ENCODE measurements at places on chromosomes 6 and 20.

DNA sequence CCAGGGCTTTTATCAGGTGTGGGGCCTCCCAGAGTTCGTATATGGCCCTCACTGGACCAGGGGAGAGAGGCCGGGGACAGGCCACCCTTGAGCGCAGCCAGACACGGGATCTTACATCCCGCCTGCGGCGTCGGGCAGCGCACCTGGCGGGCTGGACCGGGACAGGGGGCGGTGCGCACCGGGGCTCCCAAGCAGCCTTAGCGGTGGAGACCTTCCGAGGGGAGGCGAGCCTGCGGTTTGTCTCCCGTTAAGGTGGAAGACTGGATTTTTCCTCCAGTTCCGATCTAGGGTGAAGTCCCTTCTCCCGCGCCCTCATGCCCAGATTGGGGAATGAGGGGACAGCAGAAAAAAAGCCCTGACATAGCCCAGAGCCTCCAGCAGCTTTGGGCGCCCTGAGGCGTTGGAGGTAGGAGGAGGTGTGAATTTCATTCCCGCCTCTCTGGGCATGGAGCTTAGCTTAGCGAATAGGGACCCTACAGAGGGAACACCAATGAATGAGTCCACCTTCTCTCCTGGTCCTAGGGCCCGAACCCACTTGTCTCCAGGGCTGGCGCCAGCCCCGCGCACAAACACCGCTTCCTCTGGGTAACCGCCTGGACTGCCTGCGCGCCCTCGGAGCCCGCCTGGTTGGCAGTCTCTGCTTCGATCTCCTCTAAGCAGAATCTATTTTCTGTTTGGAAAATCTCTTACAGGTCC lies 6.7 kb upstream of the LAMP5 start:
- no peak for DNase-seq

DNA sequence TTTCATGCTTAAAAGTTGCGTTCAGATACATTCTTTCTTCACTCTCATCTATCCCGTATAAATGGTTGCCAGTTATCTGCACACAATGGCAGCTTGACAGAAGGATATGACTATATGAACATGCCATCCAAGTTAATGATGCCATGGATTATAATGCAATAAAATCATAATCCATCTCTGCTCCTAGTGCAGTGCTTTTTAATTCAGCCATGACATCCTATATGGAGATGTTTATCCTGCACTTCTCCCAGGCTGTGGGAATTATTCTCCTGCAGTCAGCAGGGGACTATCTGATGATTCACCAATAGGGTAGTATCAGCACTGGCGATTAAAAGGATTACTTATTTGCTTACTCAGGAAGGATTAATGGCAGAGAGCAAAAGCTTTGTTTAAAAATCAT lies 273.8 kb downstream of the SAMD5 start:
- no peak for DNase-seq

GRCh38 chr20:63151554-63152321 lies 64.2 kb downstream of the YTHDF1 start:
- DNase-seq, result no peak

- DNase-seq, result no peak
Observed at GRCh38 chr20:49426395-49426794, 56.1 kb downstream of the KCNB1 start.

DNA sequence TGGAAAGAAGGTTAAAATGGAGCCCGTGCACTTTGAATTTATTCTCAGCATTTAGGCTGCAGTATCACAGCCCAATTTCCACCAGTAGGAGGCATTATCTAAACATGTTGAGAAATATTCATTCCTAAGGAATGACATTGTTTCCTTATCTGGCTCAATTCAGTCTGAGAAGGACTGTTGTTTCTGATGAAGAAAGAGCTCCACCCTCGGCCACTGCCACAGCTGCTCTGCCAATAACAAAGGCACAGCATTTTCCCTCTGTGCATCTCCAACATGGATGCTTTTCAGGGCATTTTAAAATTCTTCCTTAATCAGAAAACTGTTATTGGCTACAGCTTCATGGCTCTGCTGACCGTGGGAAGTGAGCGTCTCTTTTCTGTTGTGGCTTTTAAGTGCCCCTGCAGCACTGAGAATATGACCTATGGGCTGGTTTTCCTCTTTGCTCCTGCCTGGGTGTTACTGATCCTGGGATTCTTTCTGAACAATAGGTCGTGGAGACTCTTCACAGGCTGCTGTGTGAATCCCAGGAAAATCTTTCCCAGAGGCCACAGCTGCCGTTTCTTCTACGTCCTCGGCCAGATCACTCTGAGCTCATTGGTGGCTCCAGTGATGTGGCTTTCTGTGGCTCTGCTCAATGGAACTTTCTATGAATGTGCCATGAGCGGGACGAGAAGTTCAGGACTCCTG lies at the start of gene CALHM5:
Gene CALHM5, plus strand, starts transcription at position 216 of the 687 bp plus-strand sequence. Its CDS starts 58 bp downstream, at position 274.
- DNase-seq, result no peak

DNA sequence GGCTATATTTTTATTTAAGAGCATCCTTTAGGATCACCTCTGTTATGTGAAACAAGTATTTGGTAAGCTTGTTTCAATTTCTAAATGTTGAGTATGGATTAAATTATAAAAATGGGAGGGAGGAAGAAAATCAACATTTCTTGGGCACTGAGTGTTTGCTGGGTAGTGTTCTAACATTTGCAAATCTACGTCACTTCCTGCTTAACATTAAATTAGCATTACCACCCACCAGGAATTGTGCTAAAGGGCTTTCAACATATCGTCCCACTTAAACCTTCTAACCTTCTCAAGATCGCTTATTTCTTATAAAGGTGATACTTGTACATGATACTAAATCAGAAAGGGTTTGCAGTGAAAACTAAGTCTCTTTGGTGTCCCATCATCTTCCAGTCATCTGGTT lies 7.9 kb upstream of the TMEM217 start:
- no peak for DNase-seq

DNA sequence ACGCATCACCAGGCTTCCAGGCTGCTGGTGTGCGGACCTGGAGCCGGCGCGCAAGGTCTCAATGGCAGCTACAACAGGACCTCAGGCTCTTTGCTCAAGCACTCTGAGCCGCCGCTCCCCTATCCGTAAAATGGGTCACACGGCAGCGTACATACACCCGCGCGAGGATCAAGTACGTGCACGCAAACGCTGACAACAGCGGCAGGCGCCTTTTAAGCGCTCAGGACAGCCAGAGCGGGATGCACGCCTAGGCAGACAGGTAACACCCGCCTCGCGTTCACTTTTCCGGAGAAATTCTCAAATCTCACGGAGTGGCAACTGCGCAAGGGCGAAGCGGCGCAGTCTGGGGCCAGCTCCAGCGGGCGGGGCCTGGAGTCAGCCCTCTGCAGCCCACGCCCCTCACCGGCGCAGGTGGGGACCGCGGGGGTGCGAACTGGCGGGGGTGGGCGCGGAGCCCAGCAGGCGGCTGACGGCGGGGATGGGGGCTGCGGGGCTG lies 535 bp downstream of the EXOC2 start:
- peak; percentile 24 for DNase-seq

DNA sequence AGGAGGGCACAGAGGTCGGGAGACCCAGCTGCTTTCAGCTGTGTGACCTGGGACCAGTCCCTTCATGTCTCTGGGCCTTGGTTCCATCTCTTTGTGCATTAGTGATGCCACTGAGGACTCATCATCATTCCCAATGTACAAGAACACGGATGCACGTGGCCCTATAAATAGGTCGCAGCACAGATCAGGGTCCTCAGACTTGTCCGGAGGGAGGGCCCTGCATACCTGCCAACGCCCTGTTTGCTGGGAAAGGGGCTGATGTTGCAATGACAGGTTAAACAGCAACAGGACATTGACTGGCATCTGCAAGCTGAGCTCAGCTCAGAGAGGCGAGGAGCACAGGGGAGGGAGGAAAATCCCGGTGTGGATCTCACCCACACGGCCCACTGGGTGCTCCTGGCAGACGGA lies 21.8 kb downstream of the TGM2 start:
- DNase-seq, result peak; percentile 45

DNA sequence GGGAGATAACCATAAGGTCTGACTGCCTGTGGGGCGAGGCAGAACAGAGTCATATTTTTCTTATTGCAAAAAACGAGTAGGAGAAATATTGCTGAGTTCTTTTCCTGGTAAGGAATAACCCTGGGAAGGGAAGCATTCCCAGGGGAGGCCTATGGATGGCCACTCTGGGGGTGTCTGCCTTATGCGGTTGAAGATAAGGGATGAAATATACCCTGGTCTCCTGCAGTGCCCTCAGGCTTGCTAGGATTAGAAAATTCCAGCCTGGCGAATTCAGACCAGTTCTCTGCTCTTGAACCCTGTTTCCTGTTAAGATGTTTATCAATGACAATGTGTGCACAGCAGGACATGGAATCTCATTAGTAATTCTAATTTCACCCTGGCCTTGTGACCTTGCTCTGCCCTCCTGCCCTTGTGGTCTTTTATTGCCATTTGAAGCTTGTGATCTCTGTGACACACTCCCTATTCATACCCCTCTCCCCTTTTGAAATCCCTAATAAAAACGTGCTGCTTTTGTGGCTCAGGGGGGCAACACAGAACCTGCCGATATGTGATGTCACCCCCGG lies 491.1 kb upstream of the EYS start:
- DNase-seq, result no peak

GRCh38 chr6:147154454-147154853 lies 49.8 kb upstream of the STXBP5 start:
- no peak for DNase-seq

DNA sequence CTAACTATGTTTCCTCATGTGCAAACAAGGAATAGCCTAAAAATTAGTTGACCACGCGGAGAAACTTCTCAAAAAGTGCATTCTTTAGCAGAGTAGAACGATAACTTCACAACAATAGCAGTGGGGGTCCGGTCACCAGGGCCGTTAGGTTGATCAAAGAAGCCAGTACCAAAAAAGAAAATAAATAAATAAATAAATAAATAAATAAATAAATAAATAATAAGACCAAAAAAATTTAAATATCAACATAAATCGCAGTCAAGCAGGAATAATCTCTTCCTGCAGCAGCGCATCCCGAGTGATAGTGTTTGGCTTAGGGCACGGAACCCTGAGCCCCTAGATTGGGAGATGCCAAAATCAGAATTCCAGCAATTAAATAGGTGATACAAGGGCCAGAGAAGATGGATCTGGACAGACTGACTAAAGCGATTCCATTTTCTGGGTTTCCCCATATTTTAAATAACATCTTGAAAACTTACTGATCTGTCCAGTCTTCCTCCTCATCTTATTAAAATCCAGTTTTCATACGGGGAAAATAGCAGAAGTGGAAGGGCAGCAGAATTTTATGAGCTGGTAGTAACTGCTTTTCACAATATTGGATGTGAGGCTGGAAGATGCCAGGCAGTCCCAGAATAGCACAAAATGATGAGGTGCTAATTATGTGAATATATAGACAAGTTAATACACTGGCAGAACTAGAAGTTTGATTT lies 4.4 kb upstream of the OLIG3 start:
- no peak for DNase-seq

DNA sequence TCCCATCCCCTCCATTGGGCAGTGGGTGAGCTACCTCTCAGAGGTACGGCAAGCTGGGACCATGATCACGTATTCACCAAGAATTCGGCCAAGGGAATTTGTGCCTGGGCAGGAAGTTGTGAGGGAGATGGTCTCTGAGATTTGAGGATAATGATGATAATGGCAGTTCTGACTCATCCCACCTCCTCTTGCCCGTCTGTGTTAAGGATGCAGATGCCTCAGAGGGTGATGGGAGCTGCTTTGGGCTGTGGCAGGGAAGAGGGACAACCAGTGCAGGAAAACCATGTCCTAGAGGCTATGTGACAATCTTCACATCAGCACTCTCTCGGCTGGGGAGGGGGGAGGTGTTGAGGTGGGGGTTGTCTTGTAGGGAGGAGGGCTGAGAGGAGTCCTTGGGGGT lies 4.3 kb downstream of the TGM6 start:
- no peak for DNase-seq

- no peak for DNase-seq
Observed at GRCh38 chr6:100426241-100426640, 38.5 kb downstream of the SIM1 start.

- DNase-seq, result no peak
Observed at GRCh38 chr6:149453597-149454345, 31.0 kb downstream of the ZC3H12D start.

DNA sequence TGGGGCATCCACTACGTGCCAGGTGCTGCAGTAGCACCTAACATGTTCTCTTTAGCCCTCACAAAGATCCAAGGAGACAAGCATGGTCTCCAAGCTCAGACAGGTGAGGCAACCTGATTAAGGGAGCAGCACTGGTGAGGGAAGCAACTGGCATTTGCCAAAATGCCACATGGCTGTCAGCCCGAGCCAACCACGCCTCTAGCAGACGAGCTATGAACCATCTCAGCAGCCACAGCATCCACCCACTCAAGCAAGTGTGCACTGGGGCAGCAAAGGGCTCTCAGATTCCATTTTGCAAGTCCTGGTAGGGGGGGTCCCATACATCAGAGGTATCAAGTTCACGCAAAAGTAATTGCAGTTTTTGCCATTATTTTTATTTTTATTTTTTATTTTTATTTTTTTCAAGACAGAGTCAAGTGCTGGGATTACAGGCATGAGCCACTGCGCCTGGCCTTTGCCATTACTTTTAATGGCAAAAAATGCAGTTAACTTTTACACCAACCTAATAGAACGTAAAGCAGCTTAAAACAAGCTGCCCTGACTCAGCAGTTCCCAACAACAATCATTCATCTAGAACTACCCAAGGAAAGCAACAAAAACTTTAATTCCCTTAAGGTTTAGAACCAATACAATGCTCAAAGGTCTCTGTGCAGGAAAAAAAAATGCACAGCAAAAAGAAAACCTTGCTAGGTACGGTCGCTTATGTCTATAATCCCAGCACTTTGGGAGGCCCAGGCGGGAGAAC lies 36.3 kb upstream of the SPDEF start:
- no peak for DNase-seq

DNA sequence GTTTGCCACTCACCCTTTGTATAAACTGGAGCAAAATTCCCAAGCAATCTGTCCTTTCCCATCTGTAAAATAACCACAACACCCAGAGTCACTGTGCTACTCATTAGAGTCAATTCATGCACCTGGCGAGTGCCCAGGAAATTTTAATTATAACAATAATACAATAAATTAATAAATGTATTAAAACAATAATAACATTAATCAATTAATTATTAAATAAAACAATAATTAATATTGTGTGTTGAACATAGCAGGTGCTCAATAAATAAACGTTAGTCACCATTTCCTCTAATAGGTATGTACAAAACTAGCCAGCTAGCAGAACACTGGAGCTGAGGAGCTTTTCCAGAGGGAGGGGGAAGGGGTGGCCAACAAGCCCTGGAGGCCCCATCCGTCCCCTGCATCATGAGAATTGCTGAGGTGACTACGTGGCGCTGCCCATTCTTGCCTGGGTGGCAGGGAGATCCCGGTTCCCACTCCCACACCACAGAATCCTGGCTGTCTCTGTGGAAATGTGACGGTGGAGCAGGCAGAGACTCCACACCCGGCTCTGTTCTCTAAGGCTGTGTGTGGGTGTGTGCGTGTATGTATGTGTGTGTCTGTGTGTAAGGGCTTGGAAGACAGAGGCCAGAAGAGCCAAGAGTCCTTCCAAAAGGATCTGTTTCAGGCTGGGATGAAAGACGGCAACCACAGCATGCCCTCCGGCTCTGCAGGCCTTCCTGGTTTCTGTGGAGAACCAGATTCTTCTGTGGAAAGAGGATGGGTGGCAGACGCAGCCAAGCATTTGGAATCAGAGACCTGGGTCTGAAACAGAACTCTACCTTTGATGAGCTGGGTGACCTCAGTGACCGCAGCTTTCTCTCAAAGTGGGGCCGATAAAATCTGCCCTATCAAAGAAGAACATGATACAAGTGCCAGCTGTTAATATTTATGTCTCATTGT lies 18.8 kb upstream of the EZR start:
- no peak for DNase-seq
